ENCODE measurements at places on chromosomes 6 and 20. TPM values are rescaled to one million over a fixed set of nuclear protein-coding genes. Genes with fewer than 3 reads are reported as not detected.
A peak's percentile ranks its signal among the peaks of the same experiment; 100 is the strongest.

- DNase-seq = no peak
Observed at GRCh38 chr20:61281286-61281795, 29.3 kb downstream of the CDH4 start.

The TENT5A gene
- total RNA-seq = 43.6 TPM

- peak; percentile 64 for DNase-seq
Observed at GRCh38 chr6:38169977-38170526, 350.5 kb downstream of the ZFAND3 start.

The EDN1 gene
- 4.0 TPM for total RNA-seq

The VSX1 gene
- not detected for total RNA-seq

The NTSR1 gene
- 0.14 TPM for total RNA-seq

The LGSN gene
- not detected for total RNA-seq

The SUMO4 gene
- 1.8 TPM for total RNA-seq

DNA sequence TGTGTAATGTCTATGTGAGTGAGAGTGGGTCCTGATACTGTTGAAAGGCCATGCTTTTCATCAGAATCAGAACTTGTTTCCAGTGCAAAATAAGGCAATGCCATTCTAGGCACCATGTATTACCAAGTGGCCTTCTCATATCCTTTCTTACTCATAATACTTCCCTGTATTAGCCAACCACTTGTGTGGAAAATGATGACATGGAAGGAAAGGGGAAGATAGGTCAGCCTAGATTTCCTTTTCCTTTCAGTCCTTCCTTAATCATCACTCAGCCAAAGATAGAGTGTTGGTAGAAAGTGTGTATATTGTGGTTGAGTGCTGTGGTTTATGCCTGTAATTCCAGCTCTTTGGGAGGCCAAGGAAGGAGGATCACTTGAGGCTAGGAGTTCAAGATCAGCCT is 158.6 kb upstream of the PREP start:
- no peak for DNase-seq

- DNase-seq = no peak
Observed at GRCh38 chr6:6865611-6866010, 242.2 kb upstream of the RREB1 start.

DNA sequence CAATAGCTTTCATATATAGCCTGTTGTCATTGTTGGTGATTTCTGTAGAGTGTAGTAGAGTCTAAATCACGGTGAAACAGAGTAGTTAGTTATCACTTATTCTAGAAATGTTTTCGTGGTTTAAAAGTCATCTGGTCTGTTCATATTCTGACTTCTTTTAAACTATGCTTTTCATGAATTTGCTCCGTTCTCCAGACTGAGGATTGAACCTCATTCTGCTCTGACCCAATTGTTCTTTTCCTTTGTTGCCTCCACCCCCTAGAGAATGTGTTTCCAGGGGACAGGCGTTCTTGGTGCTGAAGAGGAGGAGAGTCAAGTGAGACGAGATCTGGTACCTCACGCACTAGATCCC is 748 bp upstream of the ZNF292 start:
- no peak for DNase-seq

The C6orf52 gene
- total RNA-seq = not detected

DNA sequence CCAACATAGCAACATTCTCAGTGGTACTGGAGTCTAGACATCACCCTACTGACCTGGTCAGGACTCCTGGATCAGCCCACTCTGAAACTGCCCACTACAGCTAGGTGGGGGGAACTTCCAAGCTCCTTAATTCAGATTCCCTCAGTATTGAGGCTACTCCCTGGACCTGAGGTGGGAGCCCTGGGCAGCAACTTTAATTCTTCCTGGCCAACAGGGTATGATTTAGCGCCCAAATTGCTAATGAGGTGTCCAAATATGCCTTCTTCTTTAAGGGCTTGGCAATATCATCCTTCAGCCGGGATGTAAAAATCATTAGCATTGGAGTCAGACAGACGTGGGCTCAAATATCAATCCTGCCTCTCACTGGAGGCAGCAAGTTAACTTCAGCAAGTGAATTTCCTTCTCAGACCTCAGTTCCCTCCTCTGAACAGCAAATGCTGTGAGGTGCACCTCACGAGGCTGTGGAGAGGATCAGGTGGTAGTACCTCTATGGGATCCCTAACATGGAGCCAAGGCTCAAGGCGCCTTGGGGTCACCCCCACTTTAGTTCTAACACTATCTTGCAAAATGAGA is 27.6 kb downstream of the NEDD9 start:
- DNase-seq = no peak

All from posterior vena cava (tissue), 2 donors.